ENCODE measurements at places on chromosomes 5 and 9.

GRCh38 chr9:70668751-70669150, 254.3 kb upstream of the KLF9 start:
- no peak overlapping the region for H3K4me3 ChIP-seq
- DNase-seq, result no peak
- H3K36me3 ChIP-seq, result no peaks in the 10 kb centered on the region

DNA sequence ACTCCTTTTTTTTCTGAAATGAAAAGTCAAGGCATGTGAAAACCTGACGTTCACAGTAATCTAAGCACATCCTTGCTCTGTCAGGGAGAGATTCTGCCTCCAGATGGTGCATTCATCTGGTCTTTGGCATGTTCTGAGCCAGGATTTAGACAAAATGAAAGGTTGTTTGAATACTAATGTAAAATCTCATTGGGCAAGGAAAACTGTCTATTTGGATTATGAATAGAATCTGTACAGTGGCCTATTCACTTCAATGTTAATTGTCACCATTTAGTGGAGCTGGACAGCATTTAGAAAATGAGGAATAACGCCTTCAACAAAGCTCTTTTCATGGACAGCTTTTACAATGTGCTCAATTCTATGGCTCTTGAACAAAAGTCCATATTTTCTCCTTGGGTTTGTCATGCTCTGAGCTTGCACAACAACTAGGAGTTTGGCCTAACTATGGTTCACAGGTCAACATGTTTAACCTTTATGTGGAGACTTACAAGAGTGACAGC, 28.9 kb downstream of the ARHGEF28 start:
- H3K4me1 ChIP-seq, result peaks cover 10% of the 10 kb centered on the region
- no peak overlapping the region for H3K4me3 ChIP-seq
- no peaks in the 10 kb centered on the region for H3K36me3 ChIP-seq
- no peak overlapping the region for H3K27ac ChIP-seq
- H3K27me3 ChIP-seq, result no peaks in the 10 kb centered on the region

DNA sequence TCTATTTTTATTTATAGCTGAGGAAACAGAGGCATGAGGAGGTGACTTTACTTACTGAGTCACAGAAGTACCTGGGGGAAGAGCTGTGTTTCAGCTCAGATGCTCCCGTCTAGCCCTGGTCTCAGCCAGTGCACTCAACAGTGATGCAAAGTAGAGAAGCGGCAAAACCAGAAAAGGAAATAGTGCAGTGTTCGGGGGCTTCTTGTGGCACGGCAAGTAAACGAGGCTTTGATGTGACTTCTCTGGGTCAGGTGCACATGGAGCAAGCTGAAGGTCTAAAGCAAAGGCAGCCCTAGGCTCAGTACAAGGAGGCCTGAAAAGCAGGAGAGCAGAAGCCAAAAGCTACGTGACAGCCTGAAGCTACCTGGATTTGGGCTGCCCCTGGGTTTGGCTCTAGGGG, 526.7 kb upstream of the ADAMTS16 start:
- DNase-seq, result no peak
- no peaks in the 10 kb centered on the region for H3K36me3 ChIP-seq
- no peak overlapping the region for H3K27ac ChIP-seq
- H3K27me3 ChIP-seq, result no peaks in the 10 kb centered on the region
- H3K4me1 ChIP-seq, result no peaks in the 10 kb centered on the region
- H3K4me3 ChIP-seq, result no peak overlapping the region

DNA sequence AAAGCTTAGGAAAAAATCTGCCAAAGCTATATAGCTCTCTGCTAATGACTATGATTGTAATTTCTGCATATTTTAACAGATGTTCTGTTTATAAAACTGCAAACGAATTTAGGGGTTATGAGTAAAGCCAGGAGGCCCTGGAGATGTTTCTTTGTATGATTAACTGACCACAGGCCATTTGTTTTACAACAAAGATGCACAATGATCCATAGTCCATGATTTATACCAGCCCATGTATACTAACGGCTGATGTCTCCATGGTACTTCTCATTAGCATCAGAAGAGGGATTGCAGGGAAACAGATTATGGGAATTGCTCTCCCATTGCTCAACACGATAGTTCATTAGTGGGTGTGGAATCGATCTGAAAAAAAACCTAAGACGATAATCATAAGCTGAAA, 78.9 kb downstream of the PPP2R2B start:
- no peaks in the 10 kb centered on the region for H3K36me3 ChIP-seq
- H3K4me3 ChIP-seq, result no peak overlapping the region
- no peaks in the 10 kb centered on the region for H3K4me1 ChIP-seq
- no peak for DNase-seq
- no peaks in the 10 kb centered on the region for H3K27me3 ChIP-seq

- H3K4me1 ChIP-seq, result peaks cover 22% of the 10 kb centered on the region
- no peak overlapping the region for H3K4me3 ChIP-seq
- no peaks in the 10 kb centered on the region for H3K27me3 ChIP-seq
- H3K27ac ChIP-seq, result no peak overlapping the region
- no peak for DNase-seq
These were observed 87.1 kb upstream of the ELL2 start for GRCh38 chr5:96048763-96049162.

GRCh38 chr5:42242210-42242609, 181.0 kb upstream of the GHR start:
- no peaks in the 10 kb centered on the region for H3K4me1 ChIP-seq
- no peak overlapping the region for H3K27ac ChIP-seq
- DNase-seq, result no peak

DNA sequence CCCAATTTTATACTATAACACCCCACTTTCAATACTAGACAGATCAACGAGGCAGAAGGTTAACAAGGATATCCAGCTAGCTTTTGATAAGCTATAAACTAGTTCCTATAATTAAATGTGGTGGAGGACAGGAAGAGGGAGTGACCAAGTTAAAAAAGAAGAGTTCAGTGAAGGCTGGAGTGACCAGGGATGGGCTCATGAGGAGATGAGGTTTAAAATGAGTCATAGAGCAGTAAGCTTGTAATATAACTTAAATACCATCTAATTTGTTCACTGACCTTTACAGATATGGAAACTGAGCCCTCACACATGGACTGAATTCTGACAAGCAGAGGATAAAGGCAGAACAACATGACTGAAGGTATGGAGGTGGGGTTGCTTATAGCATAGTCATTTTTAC, 284.5 kb downstream of the SPATA31D1 start:
- H3K36me3 ChIP-seq, result no peaks in the 10 kb centered on the region
- H3K27me3 ChIP-seq, result no peaks in the 10 kb centered on the region
- H3K4me1 ChIP-seq, result no peaks in the 10 kb centered on the region

DNA sequence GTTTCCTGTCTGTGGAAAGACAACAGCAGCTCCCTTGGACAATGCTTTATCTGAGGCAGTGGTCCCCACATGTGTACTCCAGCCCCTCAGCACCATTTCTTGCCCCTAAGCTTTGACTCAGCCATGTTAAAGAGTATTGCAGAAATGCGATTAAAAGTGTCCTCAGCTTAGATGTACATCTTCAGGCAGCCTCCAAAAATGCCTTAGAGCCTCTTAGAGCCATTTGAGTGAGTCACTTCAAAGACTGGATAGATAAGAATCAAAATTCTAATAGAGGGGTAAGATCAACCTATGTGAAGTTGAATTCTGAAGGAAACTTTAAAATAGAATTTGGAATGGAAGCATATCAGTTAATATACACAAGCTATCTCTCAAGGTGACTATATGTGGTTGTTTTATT, 296.3 kb downstream of the ADAMTS6 start:
- H3K4me1 ChIP-seq, result no peaks in the 10 kb centered on the region
- no peak for DNase-seq
- no peaks in the 10 kb centered on the region for H3K36me3 ChIP-seq
- H3K27me3 ChIP-seq, result no peaks in the 10 kb centered on the region
- no peak overlapping the region for H3K4me3 ChIP-seq
- H3K27ac ChIP-seq, result no peak overlapping the region

DNA sequence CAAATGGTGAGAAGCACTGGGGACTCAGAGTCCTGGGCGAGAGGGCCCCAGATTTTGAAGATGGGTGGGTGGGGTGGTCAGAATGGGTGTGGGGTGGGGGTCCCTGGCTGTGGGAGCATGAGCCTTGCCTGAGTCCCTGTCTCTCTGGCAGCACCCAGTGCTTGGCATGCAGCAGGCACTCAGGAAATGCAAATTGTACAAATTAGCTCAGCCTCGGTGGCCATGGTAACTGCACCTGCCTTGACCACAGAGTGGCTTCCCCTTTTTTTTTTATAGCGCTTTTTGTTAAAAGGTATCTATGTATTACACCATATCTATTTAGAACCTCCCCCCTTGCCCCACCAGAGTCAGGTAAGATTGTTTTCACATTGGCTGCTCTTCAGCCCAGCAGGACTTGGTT, 19.2 kb upstream of the PITX1 start:
- no peak overlapping the region for H3K27ac ChIP-seq
- H3K4me1 ChIP-seq, result no peaks in the 10 kb centered on the region
- peaks cover 58% of the 10 kb centered on the region for H3K27me3 ChIP-seq
- DNase-seq, result peak; percentile 17

- H3K4me3 ChIP-seq, result no peak overlapping the region
- no peaks in the 10 kb centered on the region for H3K36me3 ChIP-seq
- no peak overlapping the region for H3K27ac ChIP-seq
- DNase-seq, result no peak
These were observed 106.2 kb downstream of the IZUMO3 start for GRCh38 chr9:24439456-24439855.

DNA sequence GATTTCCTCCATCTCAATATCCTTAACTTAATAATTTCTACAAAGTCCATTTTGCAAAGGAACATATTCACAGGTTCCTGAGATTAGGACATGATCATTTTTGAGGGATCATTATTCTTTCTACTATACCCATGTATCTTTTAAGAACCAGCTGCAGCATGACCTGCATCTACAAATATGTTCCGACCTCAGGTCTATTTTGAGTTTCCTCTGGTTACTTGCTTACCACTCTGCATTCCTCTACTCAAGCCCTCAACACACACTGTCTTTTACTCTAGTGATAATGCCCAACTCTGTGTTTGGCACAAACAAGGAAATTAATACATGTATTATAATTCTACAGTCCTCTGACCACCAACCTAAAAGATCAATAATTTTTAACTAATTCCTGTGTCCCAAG, 386.1 kb downstream of the DNAH5 start:
- H3K36me3 ChIP-seq, result no peaks in the 10 kb centered on the region
- no peak for DNase-seq
- H3K4me3 ChIP-seq, result no peak overlapping the region
- H3K27me3 ChIP-seq, result no peaks in the 10 kb centered on the region
- H3K4me1 ChIP-seq, result no peaks in the 10 kb centered on the region

DNA sequence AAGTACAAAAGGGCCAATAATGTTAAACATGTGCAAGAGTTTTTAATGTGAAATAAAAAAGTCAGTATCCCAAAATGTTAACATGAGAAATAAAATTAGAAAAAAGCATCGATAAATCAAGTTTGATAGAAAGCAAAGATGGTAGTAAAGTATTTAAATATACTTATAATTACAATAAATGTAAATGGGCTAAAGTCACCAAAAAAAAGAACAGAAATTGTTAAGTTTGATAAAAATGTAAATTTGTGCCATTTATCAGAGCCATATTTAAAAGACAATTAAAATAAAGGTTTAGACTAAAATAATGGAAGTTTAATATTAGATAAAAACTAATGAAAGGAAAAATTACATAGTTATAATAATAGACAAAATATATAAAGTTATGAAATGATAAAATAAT, 500.5 kb downstream of the TMEM232 start:
- no peaks in the 10 kb centered on the region for H3K36me3 ChIP-seq
- H3K27ac ChIP-seq, result no peak overlapping the region
- no peaks in the 10 kb centered on the region for H3K4me1 ChIP-seq
- no peak overlapping the region for H3K4me3 ChIP-seq

DNA sequence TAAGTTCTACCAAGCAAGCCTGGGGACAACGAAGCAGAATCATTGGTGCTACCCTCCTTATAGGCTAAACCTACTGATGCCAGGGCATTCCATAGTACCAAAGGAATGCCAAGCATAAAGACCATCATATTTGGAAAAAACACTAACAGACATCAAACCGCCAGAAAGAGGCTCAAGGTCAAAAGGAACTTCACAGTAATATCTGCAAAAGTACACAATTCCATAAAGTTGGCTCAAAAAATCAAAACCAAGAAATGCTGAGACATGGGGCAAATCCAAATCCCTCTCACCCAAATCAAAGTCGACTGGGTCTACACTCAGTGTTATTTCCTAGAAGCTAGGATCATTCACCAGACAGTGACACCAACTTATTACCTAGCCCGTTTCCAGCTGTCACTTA, 3.4 kb downstream of the VCP start:
- no peak for DNase-seq
- no peak overlapping the region for H3K4me3 ChIP-seq
- H3K27ac ChIP-seq, result no peak overlapping the region
- peaks cover 45% of the 10 kb centered on the region for H3K4me1 ChIP-seq
- no peaks in the 10 kb centered on the region for H3K27me3 ChIP-seq

GRCh38 chr5:119750887-119751733, 121.8 kb downstream of the FAM170A start:
- H3K27me3 ChIP-seq, result no peaks in the 10 kb centered on the region
- no peak overlapping the region for H3K27ac ChIP-seq
- H3K4me1 ChIP-seq, result no peaks in the 10 kb centered on the region
- no peak for DNase-seq
- H3K4me3 ChIP-seq, result no peak overlapping the region
- H3K36me3 ChIP-seq, result no peaks in the 10 kb centered on the region

GRCh38 chr5:14853685-14854084, 17.9 kb downstream of the ANKH start:
- H3K36me3 ChIP-seq, result no peaks in the 10 kb centered on the region
- no peaks in the 10 kb centered on the region for H3K27me3 ChIP-seq
- H3K4me1 ChIP-seq, result no peaks in the 10 kb centered on the region
- DNase-seq, result no peak

- no peaks in the 10 kb centered on the region for H3K27me3 ChIP-seq
- no peak for DNase-seq
- no peak overlapping the region for H3K27ac ChIP-seq
- no peaks in the 10 kb centered on the region for H3K4me1 ChIP-seq
- no peak overlapping the region for H3K4me3 ChIP-seq
- no peaks in the 10 kb centered on the region for H3K36me3 ChIP-seq
These were observed 48.1 kb upstream of the NR4A3 start for GRCh38 chr9:99773468-99774138.

All from lower lobe of right lung (tissue), 2 donors.